ENCODE measurements at places on chromosomes 2 and 18.
A peak's percentile ranks its signal among the peaks of the same experiment; 100 is the strongest.

DNA sequence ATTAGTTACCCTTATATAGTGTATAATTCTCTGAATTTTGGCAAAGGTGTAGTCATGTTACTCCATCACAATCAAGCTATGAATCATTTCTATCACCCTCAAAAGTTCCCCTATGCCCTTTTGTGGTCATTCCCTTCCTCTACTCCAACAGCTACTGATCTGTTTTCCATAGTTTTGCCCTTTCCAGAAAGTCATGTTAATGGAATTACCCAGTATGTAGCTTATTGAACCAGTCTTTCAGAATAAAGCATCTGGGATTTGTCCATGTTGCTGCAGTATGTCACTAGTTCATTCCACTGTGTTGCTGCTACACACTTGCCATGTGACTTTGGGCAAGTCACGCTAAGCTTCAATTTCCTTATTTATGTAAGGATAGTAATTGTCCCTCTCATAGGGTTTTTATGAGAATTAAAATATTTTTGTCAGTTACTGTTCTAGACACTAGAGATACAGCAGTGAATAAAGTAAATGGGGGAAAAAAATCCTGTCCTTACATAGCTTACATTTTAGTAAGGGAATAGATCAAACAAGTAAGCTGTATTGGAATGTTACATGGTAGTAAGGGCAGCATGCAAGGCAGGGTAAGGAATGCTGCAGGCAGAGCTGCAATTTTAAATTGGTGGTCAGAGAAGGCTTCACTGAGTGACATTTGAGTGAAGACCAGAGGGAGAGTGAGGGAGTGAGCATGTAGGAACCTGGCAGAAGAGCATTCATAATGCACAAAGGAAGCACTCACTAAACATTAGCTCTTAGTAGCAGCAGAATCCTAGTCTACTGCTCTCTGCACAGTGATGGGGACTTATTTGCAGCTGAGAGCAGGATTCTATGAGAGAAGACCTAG lies 80.3 kb upstream of the TSPYL6 start:
- H3K27ac ChIP-seq = peak overlapping the region; percentile 39
- no peak overlapping the region for H3K4me3 ChIP-seq
- peaks cover under 1% of the 10 kb centered on the region for H3K4me1 ChIP-seq
- H3K27me3 ChIP-seq = no peaks in the 10 kb centered on the region

GRCh38 chr2:56248965-56249742 lies 65.4 kb downstream of the CCDC85A start:
- H3K4me1 ChIP-seq = no peaks in the 10 kb centered on the region
- H3K27ac ChIP-seq = no peak overlapping the region
- H3K4me3 ChIP-seq = no peak overlapping the region
- H3K27me3 ChIP-seq = no peaks in the 10 kb centered on the region

- H3K4me1 ChIP-seq = no peaks in the 10 kb centered on the region
- no peak overlapping the region for H3K4me3 ChIP-seq
- H3K27me3 ChIP-seq = no peaks in the 10 kb centered on the region
- DNase-seq = no peak
- no peak overlapping the region for H3K27ac ChIP-seq
- H3K36me3 ChIP-seq = peaks cover 9% of the 10 kb centered on the region
Observed at GRCh38 chr18:57595347-57595746, 8.8 kb upstream of the FECH start.

DNA sequence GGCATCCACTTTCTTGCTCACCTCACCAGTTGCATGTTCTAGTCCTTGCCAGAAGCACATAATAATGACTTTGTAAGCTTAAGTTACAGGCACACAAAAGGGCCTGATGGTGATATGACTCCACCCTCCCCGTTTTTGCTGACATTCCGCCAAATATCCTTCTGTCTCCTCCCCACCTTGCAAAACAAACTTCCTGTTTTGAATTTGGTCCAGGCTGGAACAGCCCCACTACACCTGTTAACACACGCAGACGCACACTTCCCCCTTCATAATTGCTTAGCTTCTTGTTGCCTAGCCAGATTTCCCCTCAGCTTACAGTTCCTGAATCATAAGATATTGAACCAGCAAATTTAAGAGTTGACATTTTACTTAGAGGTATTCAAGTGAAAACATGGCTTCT lies at the start of gene MGAT5:
TSS of gene MGAT5 (plus strand) at position 269 of the 400 bp plus-strand sequence. CDS start 332 bp downstream, outside the sequence.
- H3K27me3 ChIP-seq = no peaks in the 10 kb centered on the region
- peaks cover 77% of the 10 kb centered on the region for H3K4me1 ChIP-seq
- no peak within 1 kb of the TSS for H3K4me3 ChIP-seq
- H3K27ac ChIP-seq = peak within 1 kb of the TSS; percentile 55

GRCh38 chr2:200356857-200357384 lies 50.4 kb downstream of the SPATS2L start:
- H3K4me3 ChIP-seq = no peak overlapping the region
- peaks cover 17% of the 10 kb centered on the region for H3K4me1 ChIP-seq
- no peaks in the 10 kb centered on the region for H3K36me3 ChIP-seq
- no peak for DNase-seq
- no peak overlapping the region for H3K27ac ChIP-seq

DNA sequence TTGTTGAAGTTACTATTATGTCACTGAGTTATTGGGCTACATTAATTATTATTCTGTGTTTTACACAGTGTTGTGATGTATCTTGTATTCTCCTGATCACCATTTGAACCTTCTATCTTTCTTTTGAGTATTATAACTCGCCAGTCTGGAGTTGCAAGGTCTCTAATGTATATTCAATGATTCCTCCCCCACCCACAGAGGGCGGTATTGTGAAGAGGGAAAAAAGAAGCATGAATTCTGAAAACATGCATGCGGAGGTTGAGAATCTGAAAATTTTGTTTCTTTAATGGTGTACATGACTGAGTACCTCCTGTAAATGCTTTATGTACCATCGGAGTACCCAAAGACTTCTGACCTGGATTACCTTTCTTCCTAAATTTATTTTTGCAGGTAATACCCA lies 266.6 kb downstream of the NR4A2 start:
- H3K27ac ChIP-seq = no peak overlapping the region
- no peaks in the 10 kb centered on the region for H3K4me1 ChIP-seq
- no peak for DNase-seq
- H3K4me3 ChIP-seq = no peak overlapping the region

DNA sequence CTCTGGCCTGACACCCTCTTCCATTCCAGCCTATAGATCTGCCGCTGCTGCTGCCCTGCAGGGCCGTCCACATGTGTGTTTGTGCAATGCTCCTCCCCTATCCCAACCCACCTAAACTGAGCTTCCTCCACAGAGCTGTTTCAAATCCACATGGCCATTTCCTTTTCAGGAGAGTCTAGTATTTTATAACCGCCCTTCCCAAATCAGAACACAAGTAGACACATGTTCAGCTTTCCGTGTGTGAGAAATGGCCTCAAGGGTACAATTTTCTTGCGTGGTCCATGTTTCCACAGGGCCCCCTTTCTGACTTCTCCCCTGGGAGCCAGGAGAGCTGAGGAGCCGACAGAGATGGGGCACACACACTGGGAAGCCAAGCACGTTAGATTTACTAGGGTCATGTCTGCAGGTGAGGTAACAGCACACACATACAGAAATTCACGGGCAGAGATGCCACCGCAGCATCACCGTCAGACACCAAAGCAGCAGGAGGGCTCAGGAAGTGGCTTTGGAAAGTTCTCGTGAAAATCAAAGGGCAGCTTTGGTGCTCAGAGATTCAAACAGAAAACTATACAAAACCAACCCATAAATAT lies 102.9 kb upstream of the TGFA start:
- H3K27ac ChIP-seq = no peak overlapping the region
- no peaks in the 10 kb centered on the region for H3K36me3 ChIP-seq
- no peak for DNase-seq
- H3K27me3 ChIP-seq = peaks cover 16% of the 10 kb centered on the region
- no peak overlapping the region for H3K4me3 ChIP-seq
- no peaks in the 10 kb centered on the region for H3K4me1 ChIP-seq

GRCh38 chr2:189424961-189425360 lies 16.3 kb upstream of the WDR75 start:
- no peaks in the 10 kb centered on the region for H3K4me1 ChIP-seq
- no peaks in the 10 kb centered on the region for H3K36me3 ChIP-seq
- no peak overlapping the region for H3K27ac ChIP-seq
- DNase-seq = no peak

- no peaks in the 10 kb centered on the region for H3K27me3 ChIP-seq
- no peak for DNase-seq
- no peak overlapping the region for H3K4me3 ChIP-seq
- no peak overlapping the region for H3K27ac ChIP-seq
Observed at GRCh38 chr2:26442301-26442700, 35.6 kb downstream of the OTOF start.

- DNase-seq = no peak
- no peaks in the 10 kb centered on the region for H3K36me3 ChIP-seq
- H3K4me1 ChIP-seq = peaks cover 12% of the 10 kb centered on the region
- H3K27me3 ChIP-seq = no peaks in the 10 kb centered on the region
- no peak overlapping the region for H3K27ac ChIP-seq
Observed at GRCh38 chr2:145807968-145808367, 1288.0 kb upstream of the ZEB2 start.

GRCh38 chr2:20596193-20596972 lies 54.5 kb downstream of the HS1BP3 start:
- H3K36me3 ChIP-seq = no peaks in the 10 kb centered on the region
- H3K27me3 ChIP-seq = no peaks in the 10 kb centered on the region
- peak overlapping the region; percentile 62 for H3K27ac ChIP-seq
- H3K4me1 ChIP-seq = peaks cover 53% of the 10 kb centered on the region
- no peak overlapping the region for H3K4me3 ChIP-seq

- H3K27me3 ChIP-seq = no peaks in the 10 kb centered on the region
- H3K36me3 ChIP-seq = no peaks in the 10 kb centered on the region
- no peak overlapping the region for H3K27ac ChIP-seq
- DNase-seq = no peak
Observed at GRCh38 chr18:33901894-33902512, 322.7 kb downstream of the NOL4 start.

DNA sequence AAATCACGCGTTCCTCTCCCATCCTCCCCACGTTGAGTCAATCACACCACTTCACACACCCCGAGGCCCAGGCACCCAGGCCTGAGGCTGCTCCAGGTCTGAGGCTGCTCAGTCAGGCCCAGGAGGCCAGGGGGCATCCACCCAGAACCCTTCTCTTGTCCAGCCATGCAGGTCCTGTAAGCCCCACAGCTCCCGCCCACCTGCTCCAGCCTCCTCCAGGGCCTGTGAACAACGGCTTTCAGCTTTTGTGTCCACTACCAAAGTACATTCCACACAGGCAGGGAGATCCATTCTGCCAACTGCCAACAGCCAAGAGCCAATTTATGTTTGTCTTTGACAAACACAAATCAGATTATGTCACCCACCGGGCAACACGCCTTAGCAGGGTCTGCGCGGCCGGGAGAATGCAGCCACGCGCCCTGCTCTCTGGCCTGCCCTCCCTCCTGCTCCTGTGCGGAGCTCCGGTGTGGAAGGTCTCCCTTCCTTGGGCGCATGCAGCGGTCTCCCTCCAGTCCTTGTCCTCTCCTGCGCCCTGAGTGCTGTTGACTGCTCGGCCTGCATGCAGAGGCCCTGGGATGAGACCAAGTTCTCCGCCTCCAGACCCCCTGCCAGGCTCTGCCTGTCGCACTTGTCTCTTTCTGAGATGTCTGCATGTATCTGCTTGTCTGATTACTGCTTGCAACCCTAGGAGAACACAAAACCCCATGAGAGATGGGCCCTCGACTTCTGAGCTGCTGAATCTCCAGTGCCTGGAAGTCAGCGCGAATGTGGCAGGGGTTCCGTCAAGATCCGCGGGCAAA lies 146.6 kb downstream of the ZNF516 start:
- peaks cover 30% of the 10 kb centered on the region for H3K4me1 ChIP-seq
- H3K36me3 ChIP-seq = no peaks in the 10 kb centered on the region
- H3K27me3 ChIP-seq = no peaks in the 10 kb centered on the region

GRCh38 chr18:22170421-22171257 lies 1.2 kb downstream of the GATA6 start:
- peaks cover 99% of the 10 kb centered on the region for H3K27me3 ChIP-seq
- H3K4me3 ChIP-seq = peak overlapping the region; percentile 80
- peaks cover 24% of the 10 kb centered on the region for H3K36me3 ChIP-seq
- peak overlapping the region; percentile 95 for H3K27ac ChIP-seq
- no peak for DNase-seq
- peaks cover 37% of the 10 kb centered on the region for H3K4me1 ChIP-seq

GRCh38 chr2:104864280-104865095 lies 10.6 kb downstream of the POU3F3 start:
- H3K27me3 ChIP-seq = peaks cover 100% of the 10 kb centered on the region
- H3K4me3 ChIP-seq = no peak overlapping the region
- no peaks in the 10 kb centered on the region for H3K36me3 ChIP-seq
- peaks cover 4% of the 10 kb centered on the region for H3K4me1 ChIP-seq

- H3K4me1 ChIP-seq = no peaks in the 10 kb centered on the region
- no peak overlapping the region for H3K27ac ChIP-seq
- H3K36me3 ChIP-seq = no peaks in the 10 kb centered on the region
- DNase-seq = no peak
- H3K27me3 ChIP-seq = no peaks in the 10 kb centered on the region
Observed at GRCh38 chr2:235678712-235679111, 184.9 kb downstream of the AGAP1 start.

DNA sequence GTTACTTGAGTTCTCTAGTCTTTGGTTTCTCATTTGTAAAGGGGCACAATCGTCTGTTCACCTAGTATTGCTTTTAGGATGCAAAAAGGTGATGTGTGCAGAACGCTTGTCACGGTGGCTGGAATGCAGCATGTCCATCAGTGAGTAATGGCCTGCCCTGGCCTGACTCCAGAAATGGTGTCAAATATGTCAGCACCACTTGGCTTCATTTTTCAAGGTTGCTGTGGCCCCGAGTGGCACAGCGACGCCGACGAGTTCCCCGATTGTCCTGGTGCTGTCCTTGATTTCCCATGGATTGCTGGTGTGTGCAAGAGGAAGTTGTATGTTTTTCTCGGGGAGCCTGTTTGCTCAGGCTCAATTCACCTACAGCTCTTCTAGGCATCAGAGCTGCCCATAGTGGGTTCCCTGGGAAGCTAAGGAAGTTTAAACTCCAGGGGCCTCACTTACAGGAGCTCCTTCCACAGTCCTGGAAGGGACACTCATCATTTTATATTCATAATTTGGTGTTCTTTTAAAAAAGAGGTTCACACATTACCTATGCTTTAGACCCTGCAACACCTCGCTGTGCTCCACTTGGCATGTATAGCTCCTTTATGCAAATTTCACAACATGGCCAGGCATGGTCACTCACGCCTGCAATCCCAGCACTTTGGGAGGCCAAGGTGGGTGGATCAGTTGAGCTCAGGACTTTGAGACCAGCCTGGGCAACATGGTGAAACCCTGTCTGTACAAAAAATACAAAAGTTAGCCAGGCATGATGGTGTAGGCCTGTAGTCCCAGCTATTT lies 25.6 kb upstream of the ZNF407 start:
- H3K36me3 ChIP-seq = no peaks in the 10 kb centered on the region
- no peak overlapping the region for H3K27ac ChIP-seq
- no peak overlapping the region for H3K4me3 ChIP-seq

GRCh38 chr2:144162652-144163051 lies 357.3 kb downstream of the ZEB2 start:
- H3K36me3 ChIP-seq = no peaks in the 10 kb centered on the region
- no peaks in the 10 kb centered on the region for H3K27me3 ChIP-seq
- H3K4me1 ChIP-seq = no peaks in the 10 kb centered on the region

DNA sequence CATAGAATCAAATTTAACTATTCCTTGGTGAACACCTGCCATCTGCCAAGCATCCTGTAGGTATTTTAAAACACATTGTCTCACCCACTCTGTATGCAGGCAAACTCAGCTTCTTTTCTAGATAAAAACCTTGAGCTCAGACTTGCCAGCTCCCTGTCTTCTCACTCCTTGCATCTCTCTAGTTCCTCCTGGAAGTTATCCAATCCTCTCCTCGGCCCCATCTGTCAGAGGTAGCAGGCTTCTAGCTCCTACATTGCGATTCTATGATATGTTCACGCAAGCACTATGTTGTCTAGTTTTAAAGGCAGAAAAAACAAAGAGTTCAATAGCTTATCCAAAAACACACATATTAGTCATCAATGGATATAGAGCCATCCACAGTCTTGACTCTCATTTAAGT lies 67.0 kb upstream of the APCDD1 start:
- H3K36me3 ChIP-seq = no peaks in the 10 kb centered on the region
- H3K4me1 ChIP-seq = no peaks in the 10 kb centered on the region
- no peaks in the 10 kb centered on the region for H3K27me3 ChIP-seq
